SK-N-SH (cell line): ENCODE measurements at places on chromosomes 1 and 21. TPM values are rescaled to one million over a fixed set of nuclear protein-coding genes. Genes with fewer than 3 reads are reported as not detected.

DNA sequence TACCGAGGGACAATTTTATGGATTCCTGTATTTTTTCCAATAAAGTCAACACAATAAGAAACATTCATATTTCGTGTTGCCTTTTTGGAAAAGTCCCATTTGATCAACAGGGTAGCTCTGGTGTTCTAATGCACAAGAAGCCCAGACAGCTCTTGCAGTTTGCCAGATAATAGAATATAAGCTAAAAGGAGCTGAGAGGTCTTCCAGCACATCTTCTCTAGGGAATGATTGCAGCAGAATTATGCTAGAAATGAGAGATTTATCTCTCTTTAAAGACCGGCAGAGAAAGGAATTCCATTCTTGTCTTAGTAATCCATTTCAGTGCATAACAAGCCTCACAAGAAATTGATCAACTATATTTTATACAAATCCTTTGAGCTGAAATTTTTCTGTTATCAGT is 25.0 kb upstream of the DDX59 start:
- DNase-seq, result no peak

- DNase-seq, result peak; percentile 24
These were observed 123.1 kb downstream of the CLIC6 start for GRCh38 chr21:34791776-34792503.

Gene KCNJ6
- not detected in 2 replicates for polyA plus RNA-seq

Gene DPYD
- polyA plus RNA-seq, result 23.0 and 24.5 TPM in 2 replicates

Gene SLC1A7
- polyA plus RNA-seq, result not detected in 2 replicates

- DNase-seq, result no peak
These were observed 1.6 kb upstream of the SH3BGRL3 start for GRCh38 chr1:26278303-26278702.

DNA sequence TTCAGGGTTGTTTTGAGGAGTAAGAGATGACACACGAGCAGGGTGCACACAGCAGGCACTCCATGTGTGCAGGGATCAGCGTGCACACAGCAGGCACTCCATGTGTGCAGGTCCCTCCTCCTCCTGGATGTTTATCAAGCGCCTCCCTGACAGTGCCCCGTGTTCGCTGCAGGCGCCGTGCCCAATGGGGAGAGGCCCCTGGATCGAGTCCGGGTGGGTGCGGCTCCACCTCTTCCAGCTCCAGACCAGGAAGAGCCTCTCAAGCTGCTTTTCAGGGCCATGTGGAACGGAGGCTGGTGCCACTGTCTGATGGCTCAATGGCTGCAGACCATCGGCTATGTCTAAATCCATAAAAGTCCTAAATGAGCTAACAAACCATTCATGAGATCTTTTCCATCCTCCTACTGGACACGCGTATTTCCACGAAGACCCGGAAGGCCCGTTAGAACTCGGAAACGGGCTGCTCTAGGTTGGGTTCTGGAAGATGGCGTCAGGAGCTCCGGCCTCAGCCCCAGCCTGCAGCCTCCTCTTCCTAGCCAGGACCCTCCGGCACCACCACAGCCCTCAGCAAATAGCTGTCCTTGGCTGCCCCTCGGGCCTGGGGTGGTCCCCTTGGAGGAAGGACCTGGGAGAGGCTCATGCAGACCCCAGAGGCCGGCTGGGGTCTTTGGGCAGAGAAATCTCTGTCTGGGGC is 36.0 kb downstream of the RRP1 start:
- DNase-seq, result peak; percentile 22

DNA sequence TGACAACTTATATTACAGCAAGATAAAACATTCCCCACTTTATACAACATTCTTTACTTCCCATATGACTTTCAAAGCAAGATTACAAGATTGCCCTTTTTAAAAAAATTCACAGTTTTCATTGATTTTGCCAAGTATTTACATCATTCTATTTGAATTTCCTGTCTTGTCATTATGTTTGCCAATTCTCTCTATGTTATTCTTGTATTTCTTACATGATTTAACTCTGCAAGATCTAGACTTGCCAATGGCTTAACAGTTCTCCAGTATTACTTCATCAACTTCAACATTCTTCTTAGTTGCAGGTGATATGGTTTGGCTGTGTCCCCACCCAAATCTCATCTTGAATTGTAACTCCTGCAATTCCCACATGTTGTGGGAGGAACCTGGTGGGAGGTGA is 31.6 kb downstream of the FMO4 start:
- no peak for DNase-seq

- peak; percentile 54 for DNase-seq
These were observed 128.3 kb upstream of the HMGB4 start for GRCh38 chr1:33735624-33736023.

Gene SLAMF9
- polyA plus RNA-seq, result 0.12 and 0.19 TPM in 2 replicates

Gene FCRL4
- not detected in 2 replicates for polyA plus RNA-seq

GRCh38 chr1:232905331-232906034 is 44.9 kb upstream of the NTPCR start:
- DNase-seq, result no peak

Gene RNASEL
- polyA plus RNA-seq, result not detected in 2 replicates

- DNase-seq, result no peak
These were observed 16.3 kb downstream of the CNIH3 start for GRCh38 chr1:224632381-224632871.

DNA sequence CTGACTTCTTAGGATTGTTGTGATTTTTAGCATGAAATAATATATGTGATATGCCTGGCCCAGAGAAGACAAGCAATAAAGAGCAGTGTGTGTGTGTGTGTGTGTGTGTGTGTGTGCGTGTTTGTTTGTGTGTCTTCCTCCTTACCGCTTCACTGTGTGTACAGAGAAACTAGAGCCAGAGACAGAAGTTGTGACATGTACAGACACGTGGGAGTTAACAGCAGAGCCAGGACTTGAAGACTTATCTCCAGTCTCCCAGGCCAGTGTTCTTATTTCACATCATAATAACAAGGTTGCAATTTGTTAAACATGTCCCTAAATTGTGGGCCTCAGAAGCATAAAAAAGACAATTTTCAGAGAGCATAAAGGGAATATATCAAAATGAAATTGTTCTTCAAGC is 192.0 kb upstream of the JUN start:
- no peak for DNase-seq

DNA sequence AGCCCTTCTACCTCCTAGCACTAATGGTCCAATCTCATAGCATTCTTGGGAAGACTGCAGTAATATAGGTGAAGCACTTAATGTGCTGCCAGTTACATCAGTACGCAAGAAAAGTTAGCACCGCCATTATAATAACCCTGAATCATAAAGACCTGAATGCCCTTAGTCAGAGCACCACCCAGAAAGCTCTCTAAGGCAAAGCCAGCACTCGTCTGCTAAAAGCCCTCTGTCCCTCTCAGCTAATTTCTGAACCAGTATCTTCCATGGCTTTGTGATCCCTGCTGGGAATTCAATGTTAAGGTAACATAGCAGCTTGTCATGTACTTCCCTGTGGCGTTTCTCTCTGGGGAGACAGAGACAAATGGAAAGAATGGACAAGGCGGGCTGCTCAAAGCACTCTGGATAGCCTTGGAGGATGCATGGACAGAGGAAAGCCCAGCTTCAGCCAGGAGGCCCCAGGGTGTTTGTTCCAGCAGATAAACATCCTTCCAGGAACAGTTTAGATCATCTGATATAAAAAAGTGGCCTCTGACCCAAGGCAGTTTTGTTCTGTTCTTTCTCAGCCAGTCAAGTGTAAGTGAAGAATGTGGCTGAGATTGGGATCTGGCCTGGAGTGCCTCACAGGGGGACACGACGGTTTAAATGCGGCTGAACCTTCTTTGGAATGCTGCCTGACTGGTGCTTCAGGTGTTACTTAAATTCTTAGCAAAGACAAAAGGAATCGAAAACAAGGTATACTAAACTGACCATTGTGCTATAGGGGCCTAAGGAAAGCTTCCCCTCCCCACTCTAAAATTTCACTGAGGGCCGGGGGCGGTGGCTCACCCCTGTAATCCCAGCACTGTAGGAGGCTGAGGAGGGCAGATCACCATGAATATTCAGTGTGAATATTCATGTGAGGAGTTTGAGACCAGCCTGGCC is 58.1 kb upstream of the VTCN1 start:
- peak; percentile 10 for DNase-seq
